Activated CD4-positive, alpha-beta T cell treated with anti-CD3 and anti-CD28 coated beads, Interleukin-2, Interleukin-4, amounts not matched to agents 100 ng/mL and 50 ng/mL, durations not matched to agents 16 hours and 8 hours (primary cell): ENCODE measurements at places on chromosomes 7 and 10.

- no peak for DNase-seq
Observed at GRCh38 chr7:31938650-31939049, 131.6 kb downstream of the PDE1C start.

DNA sequence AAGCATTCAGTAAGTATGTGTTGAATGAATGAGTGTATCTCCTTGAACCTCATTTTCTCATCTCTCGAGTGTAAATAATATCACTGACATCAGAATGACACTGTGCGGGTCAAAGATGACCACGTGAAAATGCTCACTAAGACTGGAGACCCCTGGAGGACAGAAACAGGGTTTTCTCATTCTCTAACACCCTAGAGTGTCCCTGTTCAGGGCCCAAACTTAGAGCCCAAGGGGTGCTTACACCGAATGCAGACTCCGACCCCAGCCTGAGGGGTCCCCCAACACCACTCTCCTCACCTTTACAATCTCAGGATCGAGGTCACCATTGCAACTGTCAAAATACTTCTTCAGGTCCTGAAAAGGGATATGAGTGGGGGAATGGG, 1.4 kb downstream of the CDK5 start:
- DNase-seq: no peak

DNA sequence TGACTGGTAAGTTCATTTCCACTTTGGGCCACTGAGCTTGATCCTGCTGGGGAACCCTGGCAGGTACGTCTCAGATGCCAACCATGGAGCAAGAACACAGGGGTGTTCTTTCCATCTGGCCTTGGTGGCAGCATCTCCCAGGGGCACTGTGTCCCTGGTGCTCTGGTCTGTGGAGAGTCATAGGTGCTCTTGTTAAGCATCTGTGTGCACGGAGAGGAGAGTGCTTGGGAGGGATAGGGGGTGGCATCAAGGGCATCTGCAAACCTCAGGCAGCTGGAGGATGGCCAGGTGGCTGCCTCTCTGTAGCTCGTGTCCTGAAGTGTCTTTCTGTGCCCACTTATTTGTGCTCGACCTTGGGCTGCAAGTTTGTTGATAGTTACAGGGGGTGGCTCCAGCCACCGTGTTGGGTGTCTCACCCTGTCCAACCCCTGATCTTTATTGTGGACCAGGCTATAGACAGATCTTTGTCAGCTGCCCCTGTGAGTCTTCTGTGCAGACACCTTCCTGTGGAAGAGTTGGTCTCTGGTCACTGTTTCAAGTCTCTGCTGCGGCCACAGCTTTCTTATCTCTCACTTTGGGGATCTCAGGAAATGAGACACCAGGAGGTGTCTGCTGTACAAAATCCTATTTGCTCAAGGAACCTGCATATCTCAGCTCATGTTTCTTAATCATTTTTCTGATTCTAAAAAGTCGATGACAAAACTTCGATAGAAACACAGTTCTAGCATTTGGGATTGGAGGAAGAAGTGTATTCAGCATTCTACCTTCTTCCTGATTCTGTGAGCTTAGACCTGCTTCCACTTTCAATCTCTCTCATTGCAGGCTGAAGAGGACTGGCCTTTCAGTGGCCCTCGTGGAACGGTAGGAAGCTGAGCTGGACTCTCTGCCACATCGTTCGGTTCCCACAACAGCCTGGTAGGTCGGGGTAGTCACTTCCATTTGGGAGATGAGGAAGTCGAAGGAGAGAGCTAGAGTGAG, 17.2 kb upstream of the GIMAP8 start:
- DNase-seq: no peak

GRCh38 chr7:130356876-130357611, 12.4 kb downstream of the CPA5 start:
- DNase-seq: no peak

- no peak for DNase-seq
Observed at GRCh38 chr10:80137920-80138319, 5.4 kb downstream of the PLAC9 start.

DNA sequence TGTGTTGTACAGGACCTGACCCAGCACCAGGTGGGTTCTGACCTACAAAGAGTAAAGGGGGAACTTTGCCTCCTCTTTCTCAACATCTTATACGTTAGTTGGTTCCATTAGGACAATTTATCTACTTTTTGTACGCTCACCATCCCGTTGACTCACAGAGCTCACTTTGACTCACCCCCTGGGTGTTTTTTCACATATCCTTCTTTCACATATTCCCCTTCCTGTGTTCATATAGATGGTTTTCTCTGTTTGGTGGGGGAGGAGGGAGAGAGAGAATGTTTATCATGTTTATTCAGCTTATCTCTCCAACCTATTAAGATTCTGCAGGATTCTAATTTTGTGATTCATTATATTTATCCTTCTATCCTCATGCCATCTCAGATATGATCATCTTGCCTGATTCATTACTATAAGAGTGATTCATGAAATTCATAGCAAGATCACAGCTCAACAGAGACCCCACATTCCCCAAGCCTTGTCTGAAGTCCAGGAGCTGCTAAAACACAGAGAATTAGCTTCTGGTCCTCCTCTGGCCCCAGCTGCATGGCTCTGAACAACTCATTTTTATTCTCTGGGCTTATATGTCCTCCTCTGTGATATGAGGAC, 37.2 kb downstream of the PRSS2 start:
- DNase-seq: peak; percentile 90

- DNase-seq: no peak
Observed at GRCh38 chr10:25696013-25696708, 237.9 kb upstream of the MYO3A start.
